Esophagus squamous epithelium (tissue), 5 donors: ENCODE measurements at places on chromosomes 11 and 22. TPM values are rescaled to one million over a fixed set of nuclear protein-coding genes. Genes with fewer than 3 reads are reported as not detected.

GRCh38 chr11:36402568-36403170 lies 106.6 kb downstream of the PRR5L start:
- DNase-seq = no peak

- no peak for DNase-seq
Observed at GRCh38 chr11:83682611-83682973, 396.4 kb upstream of the CCDC90B start.

DNA sequence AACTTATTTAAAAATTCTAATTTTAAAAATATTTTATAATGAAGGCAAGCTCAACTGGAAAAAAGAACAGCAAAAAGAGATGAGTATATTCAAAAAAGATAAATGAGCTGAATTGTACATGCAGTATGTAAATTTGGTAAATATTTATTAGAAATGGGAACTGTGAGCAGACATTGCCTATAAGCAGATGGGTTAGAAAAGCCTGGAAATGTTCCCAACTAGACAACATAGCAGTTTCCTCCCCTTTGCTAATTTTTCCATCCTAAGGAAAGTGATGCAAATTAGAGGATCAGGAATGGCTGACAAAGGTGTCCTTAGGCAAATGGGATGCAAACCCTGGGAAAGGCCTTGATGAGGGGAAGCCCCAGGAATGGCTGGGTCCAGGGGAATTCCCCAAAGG lies 37.2 kb downstream of the TP53I11 start:
- no peak for DNase-seq

DNA sequence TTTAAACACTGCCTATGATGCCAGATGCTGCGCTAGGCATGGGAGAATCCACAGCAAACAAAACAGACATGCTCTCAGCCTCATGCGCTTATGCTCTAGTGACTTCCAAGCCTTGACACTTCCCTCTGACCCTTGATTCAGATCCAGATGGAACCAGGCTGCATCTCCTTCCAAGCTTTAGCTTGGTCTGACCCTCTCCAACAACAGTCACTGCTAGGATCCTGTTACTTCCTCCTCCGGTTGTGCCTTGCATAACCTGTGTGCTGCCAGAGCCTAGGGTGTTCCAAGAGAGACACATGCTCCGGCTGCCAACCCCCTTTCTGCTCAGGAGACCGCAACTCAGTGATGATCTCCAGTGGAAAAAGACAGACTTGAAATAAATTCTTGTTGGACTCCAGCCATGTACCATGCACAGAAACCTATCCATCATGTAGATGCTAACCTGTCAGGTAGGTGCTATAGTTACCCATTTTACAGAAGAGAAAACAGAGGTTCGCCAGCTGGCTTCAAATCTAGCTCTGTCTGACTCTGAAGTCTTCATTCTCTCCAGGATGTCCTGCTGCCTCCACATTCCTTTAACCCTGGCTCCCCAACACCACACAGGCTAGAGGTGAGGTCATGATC lies 136.3 kb upstream of the TEAD1 start:
- no peak for DNase-seq

- no peak for DNase-seq
Observed at GRCh38 chr22:22936180-22936914, 48.7 kb downstream of the IGLL5 start.

Gene ART1
- not detected for total RNA-seq

DNA sequence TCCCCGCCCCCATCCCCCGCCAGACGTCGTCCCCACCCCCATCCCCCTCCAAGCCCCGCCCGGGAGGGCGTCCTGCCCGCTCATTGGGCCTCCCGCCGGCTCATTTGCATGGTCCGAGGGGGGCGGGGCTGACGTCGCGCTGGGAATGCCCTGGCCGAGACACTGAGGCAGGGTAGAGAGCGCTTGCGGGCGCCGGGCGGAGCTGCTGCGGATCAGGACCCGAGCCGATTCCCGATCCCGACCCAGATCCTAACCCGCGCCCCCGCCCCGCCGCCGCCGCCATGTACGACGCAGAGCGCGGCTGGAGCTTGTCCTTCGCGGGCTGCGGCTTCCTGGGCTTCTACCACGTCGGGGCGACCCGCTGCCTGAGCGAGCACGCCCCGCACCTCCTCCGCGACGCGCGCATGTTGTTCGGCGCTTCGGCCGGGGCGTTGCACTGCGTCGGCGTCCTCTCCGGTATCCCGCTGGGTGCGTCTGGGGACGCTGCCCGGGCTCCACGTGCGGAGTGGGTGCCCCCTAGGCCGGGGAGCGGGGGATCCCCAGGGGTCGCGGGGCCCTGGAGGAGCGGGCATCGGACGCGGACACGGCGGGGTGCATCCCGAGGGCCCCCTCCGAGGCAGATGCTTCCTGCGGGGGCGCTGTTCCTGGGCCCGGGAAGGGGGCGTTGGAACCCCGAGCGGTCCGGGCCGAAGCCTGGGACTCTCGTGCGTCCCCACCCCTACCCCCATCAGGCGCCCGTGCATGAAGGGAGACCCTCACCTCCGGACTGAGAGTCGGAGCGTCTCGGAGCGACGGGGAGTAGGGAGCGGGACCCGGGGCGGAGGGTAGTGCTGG lies at the start of gene PNPLA3:
Gene PNPLA3 (plus strand): TSS at position 175 of the 834 bp plus-strand sequence. CDS start 107 bp downstream, at position 282.
- DNase-seq = no peak

DNA sequence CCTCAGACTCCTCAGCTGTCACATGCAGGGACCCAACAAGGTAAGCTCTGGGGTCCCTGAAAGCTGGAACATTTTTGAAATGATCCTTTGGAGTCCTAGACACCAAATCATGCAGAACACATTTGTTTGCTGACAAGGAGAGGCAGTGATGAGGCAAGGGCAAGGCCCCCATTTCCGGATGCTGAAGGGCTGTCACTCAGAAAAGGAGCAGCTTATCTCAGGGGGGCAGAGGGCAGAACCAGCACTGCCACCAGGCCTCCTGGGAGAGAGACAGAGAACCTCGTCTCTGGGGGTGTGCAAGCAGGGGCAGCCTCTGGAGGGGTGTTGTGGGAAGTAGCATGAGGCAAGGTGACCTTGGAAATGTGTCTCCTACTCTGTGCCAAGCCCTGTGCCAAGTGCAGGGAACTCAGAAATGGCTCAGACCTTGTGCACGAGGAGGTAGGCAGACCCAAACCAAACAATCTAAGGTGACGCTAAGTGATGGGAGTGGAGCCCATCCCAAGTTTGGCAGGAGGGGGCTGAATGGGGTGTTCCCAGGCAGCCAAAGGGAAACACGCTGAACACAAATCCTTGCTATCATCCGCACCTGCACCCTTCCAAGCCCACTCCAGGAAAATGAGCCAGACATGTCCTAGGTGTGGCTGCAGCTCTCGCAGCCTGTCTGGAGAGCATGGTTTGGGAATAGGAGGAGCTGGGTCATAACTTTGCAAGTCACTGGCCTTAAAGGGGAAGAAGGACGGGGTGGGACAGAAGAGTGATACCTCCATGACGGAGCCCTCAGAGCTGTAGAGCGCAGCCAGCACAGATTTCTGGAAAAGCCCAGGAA lies 94.2 kb downstream of the PDE2A start:
- DNase-seq = no peak

- DNase-seq = no peak
Observed at GRCh38 chr11:102849311-102849710, 5.9 kb upstream of the MMP3 start.

- DNase-seq = no peak
Observed at GRCh38 chr11:36162006-36162882, 127.0 kb downstream of the COMMD9 start.

DNA sequence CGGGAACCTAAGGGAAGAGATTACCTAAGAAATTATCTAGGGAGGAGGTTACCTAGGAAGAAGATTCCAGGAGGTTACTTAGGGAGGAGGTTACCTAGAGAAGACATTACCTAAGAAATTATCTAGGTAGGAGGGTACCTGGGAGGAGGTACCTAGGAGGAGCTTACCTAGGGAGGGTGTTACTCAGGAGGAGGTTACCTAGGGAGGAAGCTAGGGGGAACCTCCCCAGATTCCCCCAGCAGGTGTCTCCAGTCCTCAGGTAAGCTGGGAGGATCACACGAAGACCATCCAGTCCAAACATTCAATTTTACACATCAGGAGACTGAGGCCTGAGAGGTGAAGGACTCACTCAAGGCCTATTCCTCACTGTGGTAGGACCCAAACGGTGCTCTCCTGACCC lies 482.8 kb downstream of the TBC1D22A start:
- no peak for DNase-seq

Gene GPR83
- total RNA-seq = not detected

Gene NFAM1
- 0.26 TPM for total RNA-seq

Gene P4HA3
- not detected for total RNA-seq

Gene MS4A12
- total RNA-seq = not detected

GRCh38 chr11:72422414-72422813 lies 11.9 kb downstream of the CLPB start:
- DNase-seq = no peak

Gene GDPD5
- total RNA-seq = 0.57 TPM

DNA sequence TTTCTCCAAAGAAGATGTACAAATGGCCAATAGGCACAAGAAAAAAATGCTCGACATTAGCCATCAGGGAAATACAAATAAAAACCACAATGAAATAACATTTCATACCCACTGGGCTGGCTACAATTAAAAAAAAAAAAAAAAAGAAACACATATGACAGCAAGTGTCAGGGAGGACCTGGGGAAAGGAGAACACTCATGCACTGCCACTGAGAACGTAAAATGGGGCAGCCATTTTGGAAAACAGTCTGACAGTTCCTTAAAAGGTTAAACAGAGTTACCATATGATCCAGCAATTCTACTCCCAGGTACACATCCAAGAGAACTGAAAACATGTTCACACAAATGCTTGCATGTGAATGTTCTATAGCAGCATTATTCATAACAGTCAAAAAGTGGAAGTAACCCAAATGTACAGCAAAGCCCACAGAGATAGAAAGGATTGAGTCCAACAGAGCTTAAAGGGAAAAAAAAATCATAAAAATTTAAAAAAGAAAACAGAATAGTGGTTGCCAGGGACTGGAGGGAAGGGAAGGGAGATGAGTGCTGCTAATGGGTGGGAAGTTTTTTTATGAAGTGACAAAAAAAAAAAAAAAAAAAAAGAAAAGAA lies 48.4 kb upstream of the CYP2D6 start:
- no peak for DNase-seq

- DNase-seq = no peak
Observed at GRCh38 chr11:765025-765801, 12.1 kb downstream of the GATD1 start.

Gene TCP11L1
- total RNA-seq = 17.9 TPM

- no peak for DNase-seq
Observed at GRCh38 chr22:20199906-20200305, 49.1 kb upstream of the CCDC188 start.

DNA sequence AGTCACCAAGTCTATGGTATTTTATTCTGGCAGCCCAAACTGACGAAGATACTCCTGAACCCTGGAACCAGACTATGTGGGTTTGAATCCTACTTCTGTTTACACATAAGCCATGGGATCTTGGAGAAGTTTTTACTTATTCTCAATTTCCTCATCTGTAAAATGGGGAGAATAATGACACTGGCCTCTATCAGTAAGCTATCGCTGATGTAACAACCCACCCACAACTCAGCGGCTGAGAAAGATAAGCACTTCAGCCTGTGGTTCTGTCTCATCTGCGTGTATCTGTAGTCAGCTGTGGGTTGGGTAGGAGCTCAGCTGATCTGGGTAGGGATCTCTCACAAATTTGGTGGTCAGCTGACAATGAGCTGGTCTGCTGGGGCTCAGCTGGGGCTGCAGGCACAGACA lies 68.0 kb upstream of the ALX4 start:
- no peak for DNase-seq

Gene HPX
- total RNA-seq = not detected

Gene ZNF214
- 1.7 TPM for total RNA-seq

Gene MPPED1
- not detected for total RNA-seq
